ENCODE measurements at places on chromosomes 5 and 9.

DNA sequence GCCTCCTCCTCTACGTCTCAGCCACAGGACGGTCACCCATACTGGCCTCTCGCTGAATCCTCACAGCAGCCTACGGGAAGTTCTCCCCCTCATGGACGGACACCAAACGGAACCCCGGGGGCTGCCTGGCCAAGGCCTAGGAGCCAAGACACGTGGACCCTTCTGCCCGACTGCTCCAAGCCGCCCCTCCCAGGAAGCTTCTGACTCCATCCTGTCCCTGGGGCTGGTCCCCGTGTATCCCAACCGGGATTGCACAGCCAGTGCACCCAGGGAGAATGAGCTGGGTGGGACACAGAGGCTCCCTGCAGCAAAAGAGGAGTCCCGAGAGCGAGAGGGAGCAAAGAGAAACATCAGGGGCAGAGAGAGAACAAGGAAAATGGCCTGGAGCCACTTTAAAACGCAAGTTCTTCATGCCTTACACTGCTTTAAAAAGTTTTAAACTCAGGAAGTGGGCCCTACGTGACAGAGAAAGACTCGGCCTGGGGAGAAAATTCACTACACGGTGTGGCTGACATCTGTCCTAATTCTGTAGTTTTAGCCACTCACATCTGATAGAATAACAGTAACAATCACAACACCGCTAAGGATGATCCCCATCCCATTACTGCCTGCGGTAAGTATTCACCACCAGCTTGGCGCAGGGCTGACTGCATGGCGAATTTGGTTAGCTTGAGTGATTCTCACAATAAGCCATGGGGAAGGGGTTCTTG, 3.0 kb downstream of the FAM78A start:
- DNase-seq, result no peak

GRCh38 chr5:135494196-135494595, 41.6 kb downstream of the NEUROG1 start:
- DNase-seq, result no peak

DNA sequence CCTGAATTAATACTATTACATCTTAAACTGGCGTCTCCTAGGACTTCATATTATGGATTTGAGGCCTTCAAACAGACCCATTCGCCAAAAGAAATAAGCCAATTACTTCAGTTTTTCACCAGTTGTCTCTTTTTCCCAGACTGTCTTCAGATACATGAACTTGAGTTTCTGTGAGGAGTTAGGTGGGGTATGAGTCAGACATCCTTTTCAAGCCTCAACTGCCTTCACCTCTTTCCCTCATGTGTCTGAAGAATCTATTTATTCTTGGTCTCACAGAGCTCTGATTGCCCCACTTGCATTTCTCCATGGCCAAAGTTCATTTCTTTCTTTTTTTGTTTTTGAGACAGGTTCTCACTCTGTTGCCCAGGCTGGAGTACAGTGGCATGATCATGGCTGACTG, 12.5 kb downstream of the WNT8A start:
- no peak for DNase-seq

DNA sequence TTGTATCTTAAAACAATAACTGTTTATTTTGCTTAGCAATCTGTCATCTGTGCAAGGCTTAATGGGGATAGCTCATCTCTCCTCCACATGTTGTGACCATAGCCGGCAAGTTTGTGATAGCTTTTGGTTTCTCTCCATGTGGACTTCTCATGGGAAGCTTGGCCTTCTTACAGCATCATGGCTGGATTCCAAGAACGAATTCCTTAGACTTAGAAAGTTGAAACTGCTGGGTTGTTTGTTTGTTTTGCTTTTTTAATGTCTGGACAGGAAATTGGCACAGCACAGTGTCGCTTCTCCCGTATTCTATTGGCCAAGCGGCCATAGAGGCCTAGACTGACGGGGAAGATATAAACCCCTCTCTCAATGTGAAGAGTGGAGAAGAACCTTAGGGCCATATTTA, 61.0 kb upstream of the PRDM9 start:
- DNase-seq, result no peak

DNA sequence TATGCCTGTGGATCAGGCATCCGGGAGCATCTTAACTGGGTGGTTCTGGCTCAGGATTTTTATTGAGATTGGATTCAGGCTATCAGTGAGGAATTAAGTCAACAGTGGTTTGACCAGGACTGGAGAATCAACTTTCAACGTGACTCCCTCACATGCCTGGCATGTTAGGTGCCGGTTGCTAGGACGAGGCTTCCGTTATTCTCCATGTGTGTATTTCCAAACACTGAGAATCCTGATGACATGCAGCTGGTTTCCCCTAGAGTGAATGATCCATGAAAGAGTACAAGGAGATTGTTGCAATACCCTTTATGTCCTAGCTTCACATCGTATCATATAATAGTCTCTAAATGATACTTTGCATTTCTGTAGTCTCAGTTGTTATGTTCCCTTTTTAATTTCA, 529.2 kb downstream of the ANXA1 start:
- no peak for DNase-seq

DNA sequence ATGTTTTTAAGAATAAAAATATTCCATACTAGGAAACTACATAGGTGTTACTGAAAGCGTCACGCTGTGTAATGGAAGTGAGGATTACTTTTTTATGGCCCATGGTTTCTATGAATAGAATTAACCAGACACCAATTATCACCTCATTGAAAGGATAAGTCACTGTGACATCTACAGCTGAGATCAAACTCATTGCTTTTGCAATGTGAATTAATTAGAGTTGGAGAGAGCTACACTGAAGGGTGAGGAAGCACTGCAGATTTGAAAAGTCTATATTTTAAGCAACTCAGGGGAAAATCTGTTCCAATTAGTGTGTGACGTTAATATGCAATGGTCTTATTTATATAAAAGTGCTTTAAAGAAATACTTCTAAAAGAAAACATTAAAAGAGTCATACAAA, 1300.1 kb upstream of the DMAC1 start:
- no peak for DNase-seq

GRCh38 chr9:100555471-100555870, 22.4 kb upstream of the CAVIN4 start:
- DNase-seq, result no peak

- no peak for DNase-seq
Measured at GRCh38 chr5:134595458-134595838, 37.2 kb downstream of the SAR1B start.

GRCh38 chr9:136054798-136055714, 40.0 kb downstream of the NACC2 start:
- no peak for DNase-seq

- DNase-seq, result no peak
Measured at GRCh38 chr5:151303666-151304065, at the start of gene SLC36A3. Gene SLC36A3, minus strand, starts transcription at chr5:151303766. Its CDS starts 412 bp downstream, at chr5:151303354.
